ENCODE measurements at places on chromosomes 16 and 17.
A peak's percentile ranks its signal among the peaks of the same experiment; 100 is the strongest.

DNA sequence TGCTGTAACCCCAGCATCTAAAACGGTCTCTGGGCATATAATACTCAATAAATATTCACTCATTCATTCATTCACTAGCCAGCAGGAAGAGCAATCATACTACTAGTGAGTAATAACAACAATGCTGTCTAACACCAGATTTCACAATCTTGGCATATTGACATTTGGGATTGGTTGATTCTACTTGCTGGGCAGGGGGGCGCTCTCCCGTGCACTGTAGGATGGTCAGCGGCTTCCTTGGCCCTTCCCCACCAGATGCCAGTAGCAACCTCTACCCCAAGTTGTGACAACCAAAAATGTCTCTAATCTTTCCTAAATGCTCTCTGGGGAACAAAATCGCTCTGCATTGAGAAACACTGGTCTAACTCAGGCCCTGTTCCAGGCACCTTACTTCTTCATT lies 20.7 kb downstream of the WFDC1 start:
- no peak for DNase-seq

GRCh38 chr17:80594431-80595269 lies 50.0 kb downstream of the RPTOR start:
- DNase-seq: no peak

DNA sequence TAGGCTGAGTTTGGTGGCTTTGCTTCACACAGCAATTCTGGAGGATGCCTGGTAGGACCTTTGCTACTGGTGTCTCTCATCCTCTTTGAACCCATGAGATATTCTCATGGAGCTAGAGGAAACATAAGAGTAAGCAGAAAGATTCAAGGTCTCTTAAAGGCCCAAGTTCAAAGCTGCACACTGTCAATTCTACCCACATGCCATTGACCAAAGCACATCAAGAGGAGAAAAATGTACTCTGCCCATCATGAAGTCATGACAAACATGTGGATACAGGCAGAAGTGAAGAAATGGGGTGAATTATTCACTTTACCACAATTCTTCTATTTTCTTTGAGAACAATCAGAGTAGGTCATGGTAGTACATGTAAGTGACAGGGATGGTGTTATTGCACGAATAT lies 13.1 kb downstream of the SKA2 start:
- no peak for DNase-seq

- DNase-seq: no peak
Measured at GRCh38 chr17:63531022-63531965, 8.1 kb downstream of the KCNH6 start.

- DNase-seq: no peak
Measured at GRCh38 chr17:35748341-35748841, 4.6 kb downstream of the GAS2L2 start.

- no peak for DNase-seq
Measured at GRCh38 chr17:32757963-32758362, 119.0 kb downstream of the MYO1D start.

- peak; percentile 92 for DNase-seq
Measured at GRCh38 chr16:81505011-81505661, 60.5 kb downstream of the CMIP start.

Measured in MV-4-11 (cell line).